Fibroblast of the conjunctiva (primary cell): ENCODE measurements at places on chromosomes 16 and 17.

DNA sequence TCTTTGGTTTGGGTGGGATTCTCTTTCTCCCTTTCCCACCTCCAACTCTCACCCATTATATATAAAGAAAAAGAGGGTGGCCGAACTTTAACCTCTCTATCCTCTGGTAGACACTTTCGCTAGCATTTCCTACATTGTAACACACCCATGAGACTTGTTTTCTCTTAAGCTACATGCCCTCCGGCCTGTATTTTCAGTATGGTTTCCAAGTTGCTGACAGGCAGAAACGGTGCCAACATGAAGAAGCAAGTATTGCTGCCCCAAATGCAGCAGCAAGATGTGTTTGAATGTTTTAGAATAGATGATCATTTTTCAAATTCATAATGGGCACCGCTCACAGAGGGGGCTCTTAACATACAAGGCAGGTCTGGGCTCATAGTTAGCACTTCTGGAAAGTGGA, 18.7 kb upstream of the CYB5B start:
- no peak for DNase-seq

DNA sequence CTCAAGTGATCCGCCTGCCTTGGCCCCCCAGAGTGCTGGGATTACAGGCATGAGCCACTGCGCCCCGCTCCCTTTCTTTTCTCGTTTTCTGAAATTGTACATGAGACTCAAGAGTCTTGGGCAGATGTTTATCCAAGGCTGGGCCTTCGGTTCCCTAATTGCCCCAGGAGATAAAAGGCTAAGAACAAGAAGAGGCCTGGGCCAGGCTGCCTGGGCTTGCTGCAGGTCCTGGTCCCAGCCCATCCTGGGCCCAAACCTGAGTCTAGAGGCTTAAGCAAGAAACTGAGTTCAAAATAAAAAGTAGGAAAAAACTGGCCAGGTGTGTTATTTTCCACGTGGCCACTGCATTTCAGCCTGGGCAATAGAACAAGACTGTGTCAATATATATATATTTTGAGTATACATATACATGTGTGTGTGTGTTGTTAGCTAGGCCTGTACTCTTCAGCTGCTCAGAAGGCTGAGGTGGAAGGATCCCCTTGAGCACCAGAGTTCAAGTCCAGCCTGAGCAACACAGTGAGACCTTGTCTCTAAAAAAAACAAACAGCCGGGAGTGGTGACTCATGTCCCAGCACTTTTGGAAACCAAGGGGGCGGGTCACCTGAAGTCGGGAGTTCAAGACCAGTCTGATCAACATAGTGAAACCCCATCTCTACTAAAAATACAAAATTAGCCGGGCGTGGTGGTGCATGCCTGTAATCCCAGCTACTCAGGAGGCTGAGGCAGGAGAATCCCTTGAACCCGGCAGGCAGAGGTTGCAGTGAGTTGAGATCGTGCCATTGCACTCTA, 6.8 kb upstream of the CLUH start:
- no peak for DNase-seq

GRCh38 chr16:85430523-85431421, 182.3 kb upstream of the GSE1 start:
- no peak for DNase-seq

GRCh38 chr16:85357323-85357722, 245.1 kb upstream of the CIBAR2 start:
- DNase-seq = no peak

DNA sequence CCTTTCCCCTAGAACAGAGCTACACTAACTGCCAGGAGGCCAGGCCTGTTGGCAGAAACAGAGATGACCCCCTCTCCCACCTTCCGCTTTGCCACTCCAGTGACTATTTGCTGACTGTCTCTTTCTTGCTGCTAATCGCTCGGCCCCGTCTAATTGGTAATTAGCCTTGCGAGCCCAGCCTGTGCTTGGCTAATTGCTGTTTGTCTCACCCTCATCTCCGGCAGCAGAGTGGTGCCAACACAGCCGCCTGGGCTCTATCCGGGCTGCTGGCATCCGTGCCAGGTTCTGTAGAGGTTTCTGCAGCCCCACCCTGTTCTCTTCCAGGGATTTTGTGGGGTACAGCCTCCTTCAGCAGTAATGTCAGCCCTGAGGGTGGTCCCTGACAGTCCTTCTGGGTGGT, 27.4 kb upstream of the PHB1 start:
- DNase-seq = no peak

GRCh38 chr16:4855371-4855770, 8.1 kb downstream of the UBN1 start:
- DNase-seq = no peak

- DNase-seq = no peak
Measured at GRCh38 chr17:1107777-1108477, 71.9 kb downstream of the ABR start.

DNA sequence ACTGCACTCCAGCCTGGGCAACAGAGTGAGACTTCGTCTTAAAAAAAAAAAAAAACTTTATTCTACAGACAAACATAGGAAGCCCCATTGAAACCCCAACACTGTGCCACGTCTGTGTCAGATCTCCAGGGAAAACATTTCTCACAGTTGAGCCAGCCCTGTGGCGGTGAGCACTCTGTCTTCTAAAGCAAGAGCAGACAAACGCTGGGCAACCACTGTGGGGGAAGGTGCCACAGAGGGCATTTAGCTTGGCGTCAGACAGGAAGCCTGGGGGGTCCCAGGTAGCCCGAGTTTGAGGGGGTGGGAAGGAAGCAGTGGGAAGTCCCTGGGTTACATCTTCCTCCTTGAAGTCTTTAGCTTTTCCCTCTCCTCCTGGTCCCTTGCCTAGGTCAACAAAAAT, 16.0 kb downstream of the C17orf100 start:
- no peak for DNase-seq

DNA sequence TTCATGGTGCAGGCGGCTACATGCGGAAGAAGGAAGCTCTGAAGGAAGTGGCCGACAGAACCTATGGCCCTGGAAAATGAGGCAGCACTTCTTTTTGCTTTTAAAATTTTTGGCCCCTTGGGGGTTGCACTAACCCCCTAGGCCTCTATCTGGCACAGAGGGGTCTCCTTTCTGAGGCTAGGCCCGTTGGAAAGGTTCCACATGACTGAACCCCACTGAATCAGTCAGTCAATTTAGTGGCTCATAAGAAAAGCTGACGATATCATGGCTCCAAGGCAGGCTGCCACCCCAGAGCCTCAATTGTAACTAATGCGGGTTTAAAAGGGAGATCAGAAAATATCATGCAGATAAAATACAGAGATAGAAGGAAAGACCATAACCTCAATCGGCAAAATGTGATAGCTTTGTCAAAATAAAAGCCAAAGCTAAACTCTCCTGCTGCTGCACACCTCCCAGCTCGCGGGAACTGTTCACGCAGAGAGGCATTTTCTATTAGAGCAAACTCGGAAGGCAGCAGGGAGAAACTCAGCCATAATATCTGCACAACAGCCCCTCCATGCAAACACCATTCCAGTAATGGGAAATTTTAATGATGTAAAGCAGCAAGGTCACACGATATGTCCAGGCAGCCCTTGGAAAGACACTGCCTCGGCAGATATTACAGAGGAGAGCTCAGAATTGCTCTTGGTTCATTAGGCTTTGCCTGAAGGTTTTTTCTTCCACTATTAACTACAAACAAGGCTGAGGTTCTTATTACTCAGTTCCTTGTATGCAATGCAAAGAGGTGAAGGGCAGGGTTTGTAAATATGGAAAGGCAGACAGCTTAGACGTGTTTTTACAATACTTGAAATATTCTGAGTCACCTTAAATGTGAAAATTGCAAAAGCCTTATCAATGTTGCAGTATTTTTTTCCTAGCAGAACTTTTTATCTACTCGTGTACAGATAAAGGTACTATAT, 200.4 kb upstream of the PMFBP1 start:
- no peak for DNase-seq

- DNase-seq = no peak
Measured at GRCh38 chr16:31149332-31149731, 534 bp downstream of the PRSS36 start.

GRCh38 chr16:9957433-9957832, 224.8 kb downstream of the GRIN2A start:
- no peak for DNase-seq

GRCh38 chr17:41796121-41796895, 9.8 kb upstream of the JUP start:
- DNase-seq = no peak

GRCh38 chr16:5916711-5917191, 819.2 kb upstream of the EEF2KMT start:
- no peak for DNase-seq

DNA sequence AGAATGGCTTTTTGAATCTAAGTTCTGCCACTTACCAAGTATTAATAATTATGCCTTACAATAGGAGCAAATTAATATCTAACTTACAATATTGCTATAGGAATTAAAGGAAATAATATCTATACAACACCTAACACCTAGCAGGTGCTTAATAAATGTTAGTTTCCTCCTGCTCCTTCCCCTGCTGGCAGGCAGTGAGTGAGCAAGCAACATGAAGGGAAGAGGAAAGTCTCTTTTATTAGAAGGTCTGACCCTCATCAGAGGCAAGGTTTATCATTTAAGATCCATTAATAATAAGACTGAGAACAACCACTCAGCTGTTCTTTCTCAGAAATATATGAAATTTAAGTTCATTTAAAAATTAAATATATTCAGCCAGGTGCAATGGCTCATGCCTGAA, 6.7 kb upstream of the DYNC1LI2 start:
- no peak for DNase-seq

- no peak for DNase-seq
Measured at GRCh38 chr16:56295739-56296527, 104.6 kb downstream of the GNAO1 start.

- DNase-seq = no peak
Measured at GRCh38 chr17:76927577-76927976, 59.4 kb downstream of the MGAT5B start.

GRCh38 chr17:30716461-30717290, 107.8 kb downstream of the CRLF3 start:
- DNase-seq = no peak
